ENCODE measurements at places on chromosomes 7 and 10.

DNA sequence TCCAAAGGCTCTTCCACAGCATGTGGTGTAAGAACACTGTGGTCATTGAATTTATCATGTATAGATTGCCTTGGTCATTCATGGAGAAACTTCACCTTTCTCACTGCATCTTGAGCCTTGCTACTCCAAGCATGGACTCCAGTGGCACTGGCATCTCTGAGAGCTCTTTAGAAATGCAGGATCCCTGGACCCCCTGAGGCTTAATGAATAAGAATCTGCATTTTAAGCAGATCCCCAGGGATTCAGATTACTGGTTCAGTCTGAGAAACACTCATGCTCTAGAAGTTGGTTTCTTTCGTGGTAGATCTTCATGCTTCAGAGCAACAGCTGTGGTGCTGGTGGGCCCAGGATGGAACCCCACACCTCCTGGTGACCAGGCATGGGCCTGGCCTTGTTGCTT, 63.2 kb downstream of the CFAP58 start:
- DNase-seq = no peak

GRCh38 chr10:101718690-101719275, 23.8 kb upstream of the FBXW4 start:
- DNase-seq = peak; percentile 9

DNA sequence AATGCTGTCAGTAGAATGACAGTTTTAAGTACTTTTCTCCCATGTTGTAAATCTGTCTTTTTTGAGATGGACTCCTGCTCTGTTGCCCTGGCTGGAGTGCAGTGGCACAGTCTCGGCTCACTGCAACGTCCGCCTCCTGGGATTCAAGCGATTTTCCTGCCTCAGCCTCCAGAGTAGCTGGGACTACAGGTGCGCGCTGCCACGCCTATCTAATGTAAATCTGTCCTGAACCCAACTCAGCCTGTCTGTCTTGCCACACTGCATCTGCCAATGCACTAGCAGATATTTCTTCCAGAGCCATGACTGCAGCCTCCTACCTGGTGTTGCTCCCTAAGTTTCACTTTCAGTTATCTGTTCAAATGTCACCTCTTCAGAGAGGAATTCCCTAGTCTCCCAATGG, 264.1 kb downstream of the PHF14 start:
- DNase-seq = no peak

DNA sequence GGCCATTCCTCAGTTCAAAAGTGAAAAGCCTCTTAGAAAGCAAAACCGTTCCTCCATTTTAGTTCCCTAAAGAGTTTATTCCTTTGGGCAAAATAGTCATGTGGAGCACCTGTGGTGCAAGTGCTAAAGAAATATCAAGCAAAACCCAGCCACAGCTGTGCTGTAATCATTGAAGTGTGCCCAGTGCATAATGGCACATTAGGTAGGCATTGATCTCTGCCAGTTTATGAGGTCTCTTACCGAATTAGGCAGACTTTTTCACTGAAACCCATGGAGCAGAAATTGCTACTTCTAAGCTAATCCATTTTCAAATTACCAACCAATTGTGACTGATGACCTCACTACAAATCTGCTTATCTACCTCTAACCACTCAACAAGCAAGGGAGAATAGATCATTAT, 97.2 kb upstream of the SEMA3A start:
- DNase-seq = no peak

GRCh38 chr10:114943000-114943399, 5.0 kb downstream of the TRUB1 start:
- no peak for DNase-seq

- no peak for DNase-seq
These were observed 33.5 kb upstream of the TARP start for GRCh38 chr7:38306914-38307313.

GRCh38 chr7:136957391-136957790, 88.9 kb downstream of the CHRM2 start:
- DNase-seq = peak; percentile 27

GRCh38 chr7:37129035-37129425, 319.6 kb downstream of the ELMO1 start:
- no peak for DNase-seq

GRCh38 chr10:47340608-47341170, 7.5 kb upstream of the RBP3 start:
- DNase-seq = no peak

DNA sequence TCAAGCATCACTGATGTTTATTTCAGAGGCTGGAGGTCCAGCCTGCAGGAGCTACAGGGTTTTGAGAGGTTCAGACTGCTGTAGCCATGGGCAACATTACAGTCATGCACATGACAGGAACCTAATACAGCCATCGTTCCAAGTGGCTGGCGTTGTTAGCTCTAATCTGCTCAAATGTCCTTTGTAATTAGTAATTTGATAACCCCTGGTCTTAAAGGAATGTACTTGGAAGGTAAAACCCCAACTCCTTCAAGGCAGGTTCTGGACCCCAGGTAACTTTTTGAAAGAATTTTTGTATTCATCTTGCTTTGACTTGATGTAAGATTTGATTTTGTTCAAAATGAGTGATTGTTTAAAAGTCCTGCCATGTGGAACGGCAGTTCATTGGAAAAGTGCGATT, 34.7 kb upstream of the FOXI2 start:
- DNase-seq = no peak

GRCh38 chr10:123262456-123262855, 108.3 kb downstream of the BUB3 start:
- no peak for DNase-seq

GRCh38 chr10:86500846-86501245, 20.7 kb downstream of the WAPL start:
- DNase-seq = no peak

GRCh38 chr7:31337002-31337565, 3.4 kb downstream of the NEUROD6 start:
- no peak for DNase-seq

- peak; percentile 10 for DNase-seq
These were observed 22.8 kb downstream of the RGR start for GRCh38 chr10:84267503-84268126.

- peak; percentile 58 for DNase-seq
These were observed 1.1 kb downstream of the TRIM8 start for GRCh38 chr10:102645388-102645740.

DNA sequence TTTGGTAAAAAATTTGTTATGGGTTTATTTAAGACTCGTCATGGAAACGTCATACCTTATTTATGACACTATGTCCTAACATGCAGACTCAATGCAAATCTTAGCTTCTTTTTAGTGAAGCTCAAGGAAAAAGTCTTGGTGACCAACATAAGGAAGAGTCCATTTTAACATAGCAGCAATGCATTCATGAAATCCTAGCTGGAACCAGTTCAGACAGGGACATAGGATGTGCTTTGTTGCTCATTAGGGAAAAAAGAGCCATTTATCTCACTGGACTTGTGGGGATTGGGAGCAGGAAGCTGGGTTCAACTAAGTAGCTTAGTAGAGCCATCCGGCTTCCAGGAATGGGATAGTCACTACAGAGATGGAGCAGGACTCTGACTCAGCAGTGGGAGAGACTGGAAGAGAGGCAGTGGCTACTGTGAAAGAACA, 100.7 kb upstream of the DKK1 start:
- peak; percentile 27 for DNase-seq

GRCh38 chr10:6912929-6913328, 332.9 kb upstream of the PRKCQ start:
- DNase-seq = no peak

- no peak for DNase-seq
These were observed 138.4 kb downstream of the MGMT start for GRCh38 chr10:129605266-129605985.

DNA sequence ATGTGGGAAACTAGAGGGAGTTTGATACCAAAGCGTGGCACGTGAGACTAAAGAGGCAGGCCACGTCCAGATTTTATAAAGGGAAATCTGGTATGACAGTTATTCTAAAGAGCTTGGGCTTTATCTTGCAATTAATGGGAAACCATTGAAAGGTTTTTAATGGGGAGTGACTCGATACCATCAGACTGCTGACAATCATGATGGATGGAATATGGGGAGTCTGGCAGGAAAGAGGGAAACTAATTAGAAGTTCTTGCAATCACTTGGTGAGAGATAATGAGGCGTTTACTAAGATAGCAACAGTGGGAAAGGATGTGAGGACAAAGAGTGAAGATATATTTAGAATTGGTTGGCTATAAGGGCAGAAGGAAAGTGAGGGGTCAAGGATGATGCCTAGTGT, 94.0 kb downstream of the MBL2 start:
- DNase-seq = no peak

DNA sequence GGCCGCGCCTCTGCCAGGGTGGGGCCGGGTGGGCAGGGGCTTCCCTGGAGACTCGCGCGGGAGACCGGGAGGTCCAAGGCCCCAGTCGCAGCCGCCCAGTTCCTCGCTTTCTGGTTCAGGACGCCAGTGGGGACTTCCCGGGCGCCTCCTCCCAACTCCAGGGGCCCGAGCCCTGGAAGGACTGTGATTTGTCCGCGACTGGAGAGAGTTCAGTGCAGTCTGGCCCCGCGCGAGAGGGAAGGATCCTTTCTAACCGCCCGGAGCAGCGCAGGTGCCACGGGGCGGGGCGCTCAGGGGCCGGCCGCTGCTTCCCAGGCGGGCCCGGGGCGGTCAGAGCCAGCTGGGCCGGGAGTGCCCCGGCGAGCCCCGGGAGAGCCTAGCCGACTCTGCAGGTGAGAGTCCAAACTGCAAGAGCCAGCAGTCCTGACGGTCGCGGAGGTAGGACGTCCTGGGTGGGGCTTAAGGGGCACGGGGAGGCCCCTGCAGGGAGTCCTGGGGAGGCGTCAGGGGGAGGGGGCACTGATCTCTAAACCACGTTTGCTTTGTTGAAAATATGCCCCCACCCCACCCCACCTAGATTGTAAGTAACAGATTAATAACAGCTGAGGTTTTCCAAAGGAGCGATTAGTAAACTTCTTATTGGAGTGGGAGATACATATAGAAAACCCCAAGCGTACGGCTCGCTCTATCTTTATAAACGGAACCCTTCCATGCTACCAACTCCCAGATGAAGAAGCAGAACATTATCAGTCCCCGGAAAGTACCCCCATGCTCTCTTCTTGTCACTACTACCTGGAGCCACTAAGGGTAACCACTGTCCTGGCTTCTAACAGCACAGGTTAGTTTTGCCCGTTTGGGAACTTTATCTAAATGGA, 8.2 kb downstream of the NKX2-3 start:
- DNase-seq = no peak

DNA sequence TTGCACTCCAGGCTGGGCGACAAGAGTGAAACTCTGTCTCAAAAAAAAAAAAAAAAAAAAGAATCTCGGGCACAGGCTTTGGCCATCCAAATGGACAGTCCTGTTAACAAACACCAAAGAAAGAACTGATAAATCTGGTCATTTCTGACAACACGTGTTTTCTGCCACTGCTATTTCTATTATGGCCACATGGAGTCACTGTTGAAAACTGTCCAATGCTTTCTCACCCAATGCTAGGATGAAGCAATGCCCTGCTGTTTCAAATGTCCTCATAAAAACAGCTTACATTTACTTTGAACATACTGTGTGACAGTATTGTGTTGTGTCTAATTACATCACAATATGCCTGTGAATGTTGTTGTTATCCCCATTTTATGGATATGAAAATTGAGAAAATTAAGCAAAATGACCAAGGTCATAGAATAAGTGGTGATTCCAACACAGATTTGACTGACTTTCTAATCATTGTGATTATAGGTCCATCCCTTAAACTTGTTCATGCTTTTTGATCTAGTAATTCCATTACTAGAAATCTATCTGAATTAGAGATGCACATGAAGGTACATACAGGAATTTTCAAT, 19.9 kb upstream of the MAP3K8 start:
- DNase-seq = peak; percentile 32

- peak; percentile 75 for DNase-seq
These were observed 244.8 kb downstream of the BAMBI start for GRCh38 chr10:28922127-28922526.

GRCh38 chr7:139505563-139505962, 17.9 kb upstream of the CLEC2L start:
- DNase-seq = no peak

DNA sequence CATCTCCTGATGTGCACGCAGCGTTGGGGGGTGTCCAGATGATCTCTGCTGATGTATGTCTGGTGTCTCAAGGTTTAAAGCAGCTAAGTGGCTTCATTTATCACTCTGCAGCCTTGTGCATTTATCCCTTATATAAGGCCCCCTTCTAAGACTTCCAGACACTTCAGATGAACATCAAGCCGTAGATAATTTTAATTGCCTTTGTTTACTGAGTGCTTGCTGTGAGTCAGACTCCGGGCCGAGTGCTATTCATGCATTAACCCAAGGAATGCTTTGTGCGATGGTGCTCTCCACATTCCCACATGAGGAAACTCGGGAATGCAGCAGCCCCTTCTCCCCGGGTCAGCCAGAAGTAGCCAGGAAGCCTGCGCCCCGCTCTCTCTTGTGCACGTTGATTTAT, 328.6 kb upstream of the COBL start:
- peak; percentile 51 for DNase-seq

GRCh38 chr10:83926606-83927005, 212.7 kb upstream of the GHITM start:
- no peak for DNase-seq

DNA sequence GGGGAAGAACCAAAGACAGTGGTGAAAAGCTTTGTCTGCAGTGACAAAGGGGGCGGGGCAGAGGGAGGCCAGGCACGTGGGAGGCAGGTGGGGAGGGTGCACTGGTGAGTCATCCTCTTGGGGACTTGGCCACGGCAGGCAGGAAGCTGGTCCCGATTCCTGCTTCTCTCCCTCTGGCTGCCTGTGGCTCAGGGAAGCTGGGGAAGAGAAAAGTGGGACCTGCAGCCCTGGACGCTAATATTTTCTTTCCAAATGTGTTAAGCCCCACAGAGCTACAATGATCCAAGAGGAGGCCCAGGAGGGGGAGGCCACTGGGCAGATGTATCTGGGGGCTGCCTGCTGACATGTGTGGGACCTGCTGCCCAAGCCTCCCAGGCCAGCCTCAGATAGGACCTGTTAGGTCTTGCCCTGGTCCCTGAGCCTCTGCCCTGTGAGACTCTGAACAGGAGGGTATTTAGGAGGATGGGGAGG, 231.8 kb downstream of the KCNMA1 start:
- DNase-seq = peak; percentile 72

DNA sequence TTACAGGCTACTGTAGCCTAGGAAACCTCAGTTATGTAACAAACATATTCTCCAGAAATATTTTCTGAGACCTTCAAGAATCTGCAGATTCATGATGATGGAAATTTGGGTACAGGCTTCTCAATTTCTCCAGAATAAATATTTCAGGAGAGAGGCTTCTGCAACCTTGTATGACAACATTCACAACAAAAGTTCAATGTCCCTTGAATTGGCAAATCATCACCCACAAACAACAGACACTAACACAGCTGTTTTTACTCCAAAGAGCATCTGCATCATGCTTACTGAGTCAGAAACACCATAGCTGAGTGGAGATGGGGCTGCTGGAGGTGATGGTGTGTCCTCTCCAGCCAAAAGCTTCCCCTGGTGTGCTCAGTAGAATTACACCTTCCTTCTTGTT, 9.3 kb upstream of the COBL start:
- DNase-seq = no peak

DNA sequence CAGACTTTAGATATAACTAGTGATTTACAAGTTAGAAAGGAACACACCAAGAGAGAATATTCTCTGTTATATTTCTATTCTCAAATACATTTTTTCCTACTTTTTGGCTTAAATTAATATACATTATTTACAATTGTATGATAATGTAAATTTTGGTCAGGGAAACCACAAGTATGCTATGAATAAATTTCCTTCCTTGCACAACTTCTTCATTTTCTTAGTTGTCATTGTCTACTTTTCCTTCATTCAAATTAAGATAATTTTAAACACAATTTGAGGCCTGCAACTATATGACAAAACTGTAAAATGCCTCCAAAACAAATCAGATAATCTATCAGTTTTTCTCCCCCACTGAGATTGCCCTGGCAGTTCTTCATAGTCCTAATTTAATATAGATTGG, 131.3 kb downstream of the CDK14 start:
- DNase-seq = no peak
